ENCODE measurements at places on chromosomes 5 and 9. TPM values are rescaled to one million over a fixed set of nuclear protein-coding genes. Genes with fewer than 3 reads are reported as not detected.

SHOC1 gene
- not detected for total RNA-seq

PHF24 gene
- not detected for total RNA-seq

DNA sequence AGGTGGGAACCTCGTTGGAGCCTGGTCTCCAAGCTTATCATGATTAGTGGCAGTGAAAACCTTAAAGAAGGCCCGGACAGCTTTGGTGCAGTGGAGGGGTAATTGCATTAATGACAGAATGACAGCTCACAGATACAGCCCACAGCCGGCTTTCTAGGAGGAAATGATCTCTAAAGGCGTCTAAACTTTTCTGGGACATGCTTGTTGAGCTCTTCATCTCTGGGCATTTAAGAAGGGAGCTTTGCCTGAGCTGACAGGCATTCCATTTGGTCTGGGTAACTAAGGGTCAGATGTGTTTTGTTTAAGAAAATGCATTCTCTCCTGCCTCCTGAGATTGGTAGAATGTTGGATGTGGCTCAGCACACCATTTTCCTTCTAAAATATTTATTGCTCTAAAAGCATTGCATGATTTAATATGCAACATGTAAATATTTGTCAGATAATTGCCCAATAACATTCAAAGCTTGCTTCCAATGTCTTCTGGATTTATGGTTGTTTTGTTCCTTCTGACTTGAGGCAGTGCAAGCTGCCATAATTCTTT, 4.0 kb downstream of the ANKRD33B start:
- no peak for DNase-seq

- DNase-seq, result no peak
Observed at GRCh38 chr5:68843624-68844364, 250.0 kb upstream of the SLC30A5 start.

- DNase-seq, result no peak
Observed at GRCh38 chr5:41747708-41748107, 122.5 kb downstream of the OXCT1 start.

Measured in endothelial cell of umbilical vein (primary cell).